Activated CD4-positive, alpha-beta memory T cell treated with anti-CD3 and anti-CD28 coated beads, Interleukin-2, amount 10 ng/mL, durations not matched to agents 7 days and 5 days (primary cell): ENCODE measurements at places on chromosomes 12 and 14. TPM values are rescaled to one million over a fixed set of nuclear protein-coding genes. Genes with fewer than 3 reads are reported as not detected.

DNA sequence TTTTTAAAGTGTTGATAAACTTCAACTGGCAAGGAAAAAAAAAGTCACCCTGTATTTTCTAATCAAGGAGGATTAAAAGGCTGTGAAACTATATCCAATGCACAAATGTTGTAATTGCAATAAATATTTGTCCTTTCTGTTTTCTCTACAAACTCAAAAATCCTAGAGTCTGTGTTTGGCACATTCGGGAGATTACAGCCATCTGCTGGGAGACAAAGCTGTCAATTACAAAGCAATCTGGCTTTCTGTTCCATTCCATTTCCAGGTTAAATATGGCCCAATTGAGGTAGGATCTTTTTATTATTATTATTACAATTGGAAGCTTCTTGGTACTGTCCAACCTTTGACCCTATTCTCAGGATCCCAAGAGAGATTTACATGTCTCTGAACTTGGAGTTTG lies 295.9 kb downstream of the DIO2 start:
- H3K27me3 ChIP-seq, result no peaks in the 10 kb centered on the region
- H3K4me3 ChIP-seq, result no peak overlapping the region
- no peaks in the 10 kb centered on the region for H3K4me1 ChIP-seq
- H3K36me3 ChIP-seq, result no peaks in the 10 kb centered on the region

GRCh38 chr14:84544486-84545131 lies 985.3 kb upstream of the FLRT2 start:
- DNase-seq, result no peak
- H3K4me3 ChIP-seq, result no peak overlapping the region
- no peaks in the 10 kb centered on the region for H3K36me3 ChIP-seq
- H3K27ac ChIP-seq, result no peak overlapping the region
- H3K4me1 ChIP-seq, result no peaks in the 10 kb centered on the region

Gene CPNE6
- total RNA-seq, result not detected

Gene ANKRD9
- 12.3 TPM for total RNA-seq

Gene ASB2
- 93.9 TPM for total RNA-seq
